ENCODE measurements at places on chromosomes 6 and 20.
A peak's percentile ranks its signal among the peaks of the same experiment; 100 is the strongest.

DNA sequence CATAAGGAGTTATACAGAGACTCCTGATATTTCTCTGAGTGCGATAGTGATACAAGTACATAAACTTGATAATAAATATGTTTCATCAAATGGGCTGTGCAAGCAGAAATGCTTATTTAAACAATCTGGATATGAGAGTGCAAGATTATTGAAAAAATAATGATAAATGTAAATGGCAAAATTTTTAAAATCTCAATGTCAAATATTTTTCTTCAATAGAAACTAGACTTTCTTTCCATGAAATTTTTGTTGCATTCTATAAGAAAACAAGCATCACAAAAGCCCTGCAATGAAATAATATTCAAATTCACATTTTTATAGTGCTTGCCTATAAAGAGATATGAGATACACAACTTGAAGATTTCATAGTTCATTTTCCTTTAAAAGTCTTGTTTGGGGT, 2.7 kb downstream of the PACRG start:
- DNase-seq, result no peak

- no peak for DNase-seq
Measured at GRCh38 chr20:58987790-58988564, 6.9 kb downstream of the NELFCD start.

DNA sequence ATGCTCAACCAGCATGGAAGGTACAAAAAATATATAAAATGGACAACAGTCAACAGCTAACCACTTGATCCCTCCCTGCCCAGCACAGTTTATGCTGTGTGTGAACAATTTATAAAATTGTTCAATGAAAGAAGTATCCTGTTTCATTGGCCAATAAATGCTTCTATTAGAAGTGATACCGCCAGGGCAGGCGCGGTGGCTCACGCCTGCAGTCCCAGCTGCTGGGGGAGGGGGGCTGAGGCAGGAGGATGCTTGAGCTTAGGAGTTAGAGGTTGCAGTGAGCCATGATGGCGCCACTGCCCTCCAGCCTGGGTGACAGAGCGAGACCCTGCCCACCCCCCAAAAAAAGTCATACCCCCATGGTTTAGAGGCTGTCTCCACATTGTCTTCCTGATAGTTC, 4.6 kb downstream of the AGPAT4 start:
- no peak for DNase-seq

DNA sequence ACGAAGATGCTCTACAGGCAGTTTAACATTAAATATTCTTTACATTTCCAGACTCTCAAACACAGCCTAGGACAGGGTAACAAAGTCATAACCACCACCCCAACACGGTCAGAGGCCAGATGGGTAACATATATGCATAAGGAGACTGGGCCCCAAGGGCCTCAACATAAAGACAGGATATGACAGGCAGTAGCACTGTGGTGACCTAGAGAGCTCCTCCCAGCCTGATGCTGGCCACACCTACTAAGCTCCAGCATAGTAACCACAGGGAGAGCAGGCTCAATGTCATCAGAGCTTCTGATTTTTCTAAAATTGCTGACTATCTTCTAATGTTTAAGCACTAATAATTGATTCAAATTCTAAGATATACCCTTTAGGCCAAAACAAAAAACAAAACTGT, 21.7 kb downstream of the SMLR1 start:
- no peak for DNase-seq

- no peak for DNase-seq
Measured at GRCh38 chr6:158499601-158500000, 60.3 kb upstream of the TMEM181 start.

GRCh38 chr6:113697632-113698410, 159.3 kb upstream of the MARCKS start:
- no peak for DNase-seq

GRCh38 chr20:1402149-1402548, 9.3 kb upstream of the FKBP1A start:
- no peak for DNase-seq

- peak; percentile 50 for DNase-seq
Measured at GRCh38 chr6:111992851-111993250, 61.1 kb upstream of the CCN6 start.

- no peak for DNase-seq
Measured at GRCh38 chr6:79525272-79526100, 11.7 kb downstream of the LCA5 start.

- DNase-seq, result no peak
Measured at GRCh38 chr20:12966468-12967085, 42.2 kb upstream of the SPTLC3 start.

DNA sequence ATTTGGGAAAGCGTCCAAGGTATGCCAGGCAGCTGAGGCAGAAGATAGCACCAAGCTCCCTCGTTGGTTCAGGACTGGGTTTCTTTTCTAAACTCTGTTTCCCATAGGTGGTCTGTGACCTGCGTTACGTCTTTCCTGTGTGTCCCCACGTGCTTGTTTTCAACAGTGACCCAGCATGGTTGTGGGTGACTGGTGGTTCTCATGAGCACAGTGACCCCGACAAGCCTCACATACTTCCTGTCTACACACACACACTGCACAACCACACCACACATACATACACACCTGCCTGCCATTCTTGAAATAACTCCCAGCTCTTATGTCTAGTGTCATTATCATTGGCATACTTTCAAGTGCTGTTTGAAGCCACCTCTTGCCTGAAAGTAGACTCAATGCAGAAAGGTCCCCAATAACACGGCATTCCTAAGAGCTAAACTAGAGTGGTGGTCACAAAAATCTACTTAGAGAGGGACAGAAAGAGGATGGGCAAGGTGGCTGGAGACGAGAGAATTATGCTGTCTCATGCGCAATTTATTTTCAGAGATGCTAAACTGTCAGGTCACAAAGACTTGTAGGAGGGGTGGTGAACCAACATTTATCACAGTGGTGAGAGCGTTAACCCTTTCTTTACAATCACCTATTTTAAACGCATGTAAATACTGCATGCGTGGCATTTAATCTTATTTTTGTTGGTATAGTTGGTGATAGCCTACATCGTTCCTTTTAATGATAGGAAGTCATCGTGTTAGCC, 66.7 kb downstream of the GCNT2 start:
- no peak for DNase-seq

- DNase-seq, result no peak
Measured at GRCh38 chr6:135311446-135312200, 130.5 kb downstream of the MYB start.

DNA sequence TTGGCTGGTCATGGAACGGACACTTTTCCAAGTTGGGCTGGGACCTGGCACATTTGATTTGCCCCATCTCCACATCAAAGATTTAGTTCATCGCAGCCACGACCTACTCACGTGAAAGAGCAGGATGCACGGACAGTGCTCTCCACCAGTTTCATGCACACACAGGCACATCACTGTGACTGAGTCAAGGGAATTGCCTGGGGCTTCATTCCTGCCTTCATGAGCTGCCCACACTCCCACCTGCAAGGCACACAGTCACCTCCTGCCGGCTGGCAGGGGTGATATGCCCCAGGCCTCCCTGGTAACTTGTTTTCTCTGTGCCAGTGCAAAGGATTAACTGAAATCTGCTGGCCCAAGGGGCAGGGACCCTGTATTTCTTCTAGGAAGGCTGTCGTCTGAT, 23.3 kb upstream of the CST1 start:
- no peak for DNase-seq

GRCh38 chr20:10350188-10350842, 83.7 kb downstream of the MKKS start:
- DNase-seq, result no peak

GRCh38 chr20:9051508-9051907, 17.4 kb upstream of the PLCB4 start:
- DNase-seq, result no peak
